NCI-H2081 treated with DMSO at 0.1 percent for 48 hours (cell line): ENCODE measurements at places on chromosomes 11 and 22.

DNA sequence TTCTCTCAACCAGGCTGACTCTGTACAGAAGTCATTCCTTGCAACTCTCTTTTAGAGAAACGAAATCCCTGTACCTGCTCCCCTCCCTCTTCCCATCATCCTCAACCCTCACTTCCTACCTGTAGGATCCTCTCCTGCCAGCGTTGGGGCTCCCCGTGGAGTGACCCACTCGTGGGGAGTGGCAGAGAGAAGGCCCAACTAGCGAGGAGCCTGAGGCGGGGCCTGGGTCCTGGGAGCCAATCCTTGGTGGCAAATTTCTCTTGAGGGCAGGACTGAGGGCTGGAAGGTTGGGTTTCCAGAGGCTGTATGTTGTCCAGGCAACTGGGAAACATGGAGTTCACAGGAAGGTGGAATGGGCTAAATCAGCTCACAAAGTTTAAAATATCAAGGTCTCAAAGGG, 10.4 kb downstream of the NHERF4 start:
- no peak for DNase-seq

DNA sequence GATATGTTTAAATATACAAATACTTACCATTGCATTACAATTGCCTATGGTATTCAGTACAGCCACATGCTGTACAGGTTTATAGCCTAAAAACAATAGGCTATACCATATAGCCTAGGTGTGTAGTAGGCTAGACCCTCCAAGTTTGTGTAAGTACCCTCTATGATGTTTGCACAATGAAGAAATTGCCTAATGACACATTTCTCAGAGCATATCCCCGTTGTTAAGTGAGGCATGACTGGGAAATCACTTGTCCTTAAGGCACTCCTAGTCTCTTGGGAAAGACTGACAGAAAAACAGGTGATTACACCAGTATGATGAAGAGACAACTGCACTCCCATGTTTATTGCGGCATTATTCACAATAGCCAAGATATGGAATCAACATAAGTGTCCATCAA, 187.2 kb downstream of the SPON1 start:
- no peak for DNase-seq

DNA sequence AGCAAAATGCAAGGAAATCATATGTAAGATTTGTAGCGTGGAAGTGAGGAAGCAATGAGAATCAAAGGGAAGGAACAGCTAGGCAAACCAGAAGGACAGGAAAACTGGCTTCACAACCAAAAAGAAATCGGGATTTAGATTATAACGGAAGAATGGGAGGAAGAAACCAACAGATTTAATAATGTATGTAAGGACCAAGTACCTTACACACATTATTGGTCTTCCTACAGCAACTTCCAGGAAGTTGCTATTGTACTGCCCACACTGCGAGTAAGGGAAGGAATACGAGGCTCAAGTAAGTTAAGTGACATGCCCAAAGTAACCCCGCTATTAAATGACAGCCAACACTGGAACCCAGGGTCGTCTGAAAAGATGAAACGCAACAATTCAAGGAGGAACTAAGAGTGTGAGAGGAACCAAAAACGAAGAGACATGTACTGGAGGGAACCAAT, 473 bp downstream of the TXN2 start:
- DNase-seq, result no peak

- no peak for DNase-seq
Observed at GRCh38 chr11:59680287-59681154, 11.7 kb upstream of the PATL1 start.

DNA sequence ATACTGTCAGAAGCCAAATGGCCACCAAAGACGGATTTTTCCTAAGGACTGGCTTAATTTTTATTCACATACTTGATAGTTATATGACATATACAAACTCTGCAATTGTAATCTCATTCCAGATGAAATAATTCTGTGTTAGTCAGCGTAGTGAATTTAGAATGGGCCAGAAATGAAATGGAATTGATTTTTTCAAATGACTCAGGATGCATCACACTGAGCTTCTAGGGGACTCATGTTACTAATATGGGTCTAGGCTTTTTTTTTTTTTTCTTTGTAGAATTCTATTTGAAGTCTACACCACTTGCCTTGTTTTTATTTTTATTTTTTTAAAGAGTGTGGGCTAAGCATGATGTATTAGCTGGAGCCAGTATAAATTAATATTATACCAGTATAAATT, 62.7 kb downstream of the SPECC1L start:
- DNase-seq, result no peak

DNA sequence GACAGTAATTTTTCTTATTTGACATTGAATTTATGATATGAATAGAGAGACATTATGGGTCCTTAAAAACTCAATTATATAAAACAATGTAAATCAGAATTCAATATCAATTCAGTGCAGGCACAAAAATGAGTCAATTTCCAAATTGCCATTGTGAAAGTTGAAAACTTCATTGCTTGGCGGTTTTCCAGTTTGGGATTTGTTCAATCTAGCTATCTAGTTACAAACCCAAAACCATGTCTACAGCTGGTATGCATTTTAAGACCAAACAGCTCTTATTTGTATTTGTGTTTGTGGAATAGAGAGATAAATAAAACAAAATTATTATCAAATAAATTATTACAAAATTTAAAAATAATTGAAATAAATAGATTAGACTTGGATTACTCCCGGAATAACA, 1206.6 kb upstream of the RAG2 start:
- DNase-seq, result no peak

- no peak for DNase-seq
Observed at GRCh38 chr22:39384750-39385480, 14.7 kb upstream of the TAB1 start.

- no peak for DNase-seq
Observed at GRCh38 chr22:22123118-22123959, 121.2 kb upstream of the VPREB1 start.

DNA sequence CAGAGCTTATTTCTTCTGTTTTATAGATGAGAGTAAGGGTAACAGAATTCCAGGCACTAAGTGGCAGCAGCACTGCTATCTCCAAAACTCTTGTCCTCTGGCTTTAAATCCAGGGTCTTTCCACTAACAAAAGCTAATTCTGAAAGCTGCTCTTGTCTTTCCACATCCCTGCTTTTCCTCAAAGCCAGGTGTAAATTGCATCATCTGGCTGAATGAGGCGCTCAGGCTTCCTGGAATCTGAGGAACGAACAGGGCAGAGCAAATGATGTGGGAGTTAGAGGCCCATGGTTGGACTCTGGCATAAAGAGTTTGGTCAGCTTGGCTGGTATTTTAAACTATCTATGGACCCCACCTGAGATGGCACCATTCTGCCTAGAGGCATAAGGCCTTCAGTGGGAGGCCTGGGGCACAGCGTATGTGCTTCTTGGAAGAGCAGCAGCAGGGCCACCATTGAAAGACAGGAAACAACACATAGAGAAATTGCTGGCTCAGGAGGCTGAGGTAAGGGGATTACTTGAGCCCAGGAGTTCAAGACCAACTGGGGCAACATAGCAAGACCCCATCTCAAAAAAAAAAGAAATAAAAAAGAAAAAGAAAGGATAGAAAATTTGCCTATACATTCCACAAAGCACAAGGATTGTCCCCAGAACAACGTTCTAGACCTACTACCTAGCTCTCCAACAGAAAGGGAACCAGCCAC, 1.9 kb downstream of the KCNJ5 start:
- DNase-seq, result no peak

- no peak for DNase-seq
Observed at GRCh38 chr22:39900306-39901227, at the start of gene GRAP2. Gene GRAP2 (plus strand): TSS chr22:39901084. CDS start chr22:39947107, 46,023 bp downstream.

DNA sequence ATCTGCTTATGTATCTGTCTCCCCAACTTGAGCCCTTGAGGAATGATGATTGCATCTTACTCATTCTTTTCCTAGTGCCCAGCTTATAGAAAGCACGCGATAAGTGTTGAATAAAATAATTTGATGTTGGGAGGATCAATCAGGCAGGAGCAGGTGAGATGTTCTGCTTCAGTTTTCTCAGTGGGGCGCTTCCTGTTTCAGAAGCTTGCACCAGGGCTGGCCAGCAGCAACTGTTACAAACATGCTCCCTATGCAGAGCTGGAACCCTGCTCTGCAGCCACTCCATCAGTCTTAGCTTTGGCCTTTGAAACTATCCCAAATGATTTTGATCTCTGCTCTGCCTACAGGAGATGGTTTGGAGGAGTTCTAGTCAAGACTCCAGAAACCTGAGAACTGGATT, 3.9 kb downstream of the ENDOD1 start:
- no peak for DNase-seq

GRCh38 chr22:26259510-26259909, 90.2 kb downstream of the SEZ6L start:
- no peak for DNase-seq

DNA sequence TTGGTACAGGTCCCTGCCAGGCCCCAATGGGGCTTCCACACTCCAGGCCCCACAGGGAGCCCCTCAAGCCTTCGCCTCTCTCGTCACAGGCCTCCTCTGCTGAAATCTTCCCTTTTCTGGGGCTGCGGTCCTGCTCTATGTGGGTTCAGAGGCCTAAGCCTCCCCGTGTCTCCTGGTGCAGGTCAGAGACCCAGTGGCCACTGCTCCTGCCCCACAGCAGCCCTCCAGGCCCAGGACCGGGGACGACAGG, 5.9 kb upstream of the IFITM3 start:
- DNase-seq, result no peak

- DNase-seq, result no peak
Observed at GRCh38 chr11:44126304-44126703, 30.8 kb downstream of the EXT2 start.

DNA sequence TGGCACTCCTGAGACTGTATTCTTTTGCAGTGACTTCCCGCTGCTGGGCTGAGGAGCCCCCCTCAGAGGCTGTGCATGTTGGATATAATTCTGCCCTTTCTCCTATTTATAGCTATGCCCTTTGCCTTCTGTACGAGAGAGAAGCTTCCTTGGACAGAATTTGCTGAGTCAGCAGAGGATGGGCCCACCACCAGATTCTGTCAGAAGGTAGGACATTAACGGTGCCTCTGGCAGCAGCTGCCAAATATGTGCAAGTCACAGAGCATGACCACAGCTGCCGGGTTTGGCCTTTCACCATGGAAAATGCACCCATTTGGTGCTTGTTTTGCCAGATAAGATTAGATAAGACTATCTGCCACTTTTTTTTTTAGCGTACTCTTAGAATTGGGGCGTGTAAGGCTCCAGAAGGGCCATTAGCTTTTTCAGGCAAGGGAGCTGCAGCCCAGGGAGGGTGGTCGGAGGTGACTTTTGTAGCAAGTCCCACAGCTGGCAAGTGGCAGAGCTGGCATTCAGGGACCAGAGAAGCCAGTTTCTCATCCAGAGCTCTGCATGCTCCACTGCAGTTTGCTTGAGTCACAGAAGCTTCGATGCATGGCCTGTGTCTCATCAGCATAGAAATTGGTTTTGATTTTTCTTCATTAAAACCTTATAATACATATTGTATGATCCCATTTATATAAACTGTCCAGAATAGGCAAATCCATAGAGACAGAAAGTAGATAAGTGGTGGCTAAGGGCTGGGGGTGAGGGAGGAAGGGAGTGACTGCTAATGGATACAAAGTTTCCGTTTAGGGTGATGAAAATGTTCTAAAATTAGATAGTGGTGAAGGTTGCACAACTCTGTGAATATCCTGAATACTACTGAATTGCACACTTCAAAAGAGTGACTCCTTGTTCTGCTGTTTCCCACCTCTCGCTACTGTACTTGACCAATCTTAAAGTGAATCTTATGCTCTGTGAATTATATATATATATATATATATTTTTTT, 15.8 kb downstream of the UPB1 start:
- DNase-seq, result no peak

- DNase-seq, result no peak
Observed at GRCh38 chr22:44735518-44736428, 16.6 kb upstream of the ARHGAP8 start.

DNA sequence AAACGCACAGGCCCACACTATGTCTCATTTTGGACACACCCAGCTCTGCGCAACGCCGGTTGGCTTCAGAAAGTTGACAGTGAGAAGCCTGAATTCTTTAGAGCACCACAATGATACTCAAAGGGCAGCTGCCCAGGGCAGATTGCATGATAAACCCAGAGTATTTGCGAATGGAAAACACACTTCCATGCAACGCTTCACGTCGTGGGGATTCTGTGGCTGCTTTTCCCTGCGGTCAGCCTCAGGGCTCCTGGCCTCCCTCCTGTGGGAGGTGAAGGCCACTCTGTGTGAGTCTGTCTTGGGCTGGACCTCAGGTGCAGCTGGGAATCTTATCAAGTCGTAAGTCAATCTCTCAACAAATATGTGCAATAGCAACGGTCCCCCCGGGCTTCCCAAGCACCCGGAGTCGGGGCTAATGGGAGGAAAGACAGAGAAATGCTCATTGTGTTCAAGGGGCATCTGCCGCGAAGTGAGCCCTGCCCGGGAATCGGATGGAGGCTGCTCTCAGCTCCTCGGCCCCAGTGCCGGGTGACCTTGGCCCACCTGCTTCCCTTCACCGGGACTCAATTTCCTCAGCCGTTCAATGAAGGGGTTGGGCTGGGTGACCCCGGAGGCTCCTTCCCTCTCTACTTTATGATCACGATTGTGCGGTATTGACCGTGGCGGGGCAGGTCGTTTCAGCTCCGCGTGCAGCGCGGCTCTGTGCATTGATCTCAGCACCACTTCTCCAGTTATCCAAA, 623.6 kb downstream of the BRD1 start:
- DNase-seq, result no peak
